Suprapubic skin (tissue), 4 donors: ENCODE measurements at places on chromosomes 13 and 19. TPM values are rescaled to one million over a fixed set of nuclear protein-coding genes. Genes with fewer than 3 reads are reported as not detected.

GRCh38 chr13:39512687-39513086 lies 90.3 kb downstream of the LHFPL6 start:
- no peak overlapping the region for H3K27ac ChIP-seq
- no peak overlapping the region for H3K4me3 ChIP-seq

DNA sequence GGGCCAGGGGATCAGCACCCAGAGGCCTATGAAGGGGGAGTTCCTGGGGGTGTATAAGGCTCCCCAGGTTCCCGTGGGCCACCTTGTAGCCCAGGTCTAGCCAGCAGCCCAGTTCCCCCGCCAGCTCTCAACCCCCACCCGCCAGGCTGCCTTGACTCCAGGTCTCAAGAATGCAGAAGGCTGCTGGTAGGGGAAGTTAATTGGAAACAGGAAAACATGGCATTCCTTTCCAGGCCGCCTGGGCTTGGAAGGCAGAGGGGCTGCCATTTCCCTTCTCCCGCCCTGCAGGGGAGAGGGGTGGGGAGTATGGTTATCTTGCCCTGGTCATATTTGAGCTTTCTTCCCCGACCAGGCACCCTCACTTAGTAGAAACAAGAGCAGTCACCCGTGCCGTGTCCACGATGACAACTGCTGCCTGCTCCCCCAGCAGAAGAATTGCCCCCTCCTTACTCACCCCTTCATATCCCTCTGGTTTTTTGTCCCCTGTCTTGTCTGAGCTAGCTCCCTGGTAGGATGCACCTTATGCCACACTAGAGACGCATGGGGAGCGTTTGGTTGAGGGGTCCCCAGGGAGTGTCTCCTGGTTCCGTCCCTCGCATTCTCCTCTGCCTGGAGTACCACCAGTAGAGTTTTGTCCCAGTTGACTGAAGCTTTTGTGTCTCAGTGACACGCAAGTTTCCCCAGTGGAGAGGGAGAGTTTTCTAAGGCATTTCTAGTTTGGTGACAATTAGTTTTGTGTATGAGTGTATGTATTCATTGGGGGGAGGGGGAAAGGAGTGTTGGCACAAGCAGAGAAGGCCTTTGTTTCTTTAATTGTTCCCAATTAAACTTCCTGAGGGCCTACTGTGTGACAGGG lies 4.5 kb downstream of the BICRA start:
- peak overlapping the region; percentile 7 for H3K4me3 ChIP-seq
- H3K27ac ChIP-seq = peak overlapping the region; percentile 70
- no peaks in the 10 kb centered on the region for H3K27me3 ChIP-seq
- DNase-seq = no peak

- H3K4me1 ChIP-seq = peaks cover 80% of the 10 kb centered on the region
- H3K4me3 ChIP-seq = peak overlapping the region; percentile 84
- DNase-seq = no peak
- H3K27me3 ChIP-seq = no peaks in the 10 kb centered on the region
Observed at GRCh38 chr19:19406878-19407632, 1.6 kb downstream of the GATAD2A start.

DNA sequence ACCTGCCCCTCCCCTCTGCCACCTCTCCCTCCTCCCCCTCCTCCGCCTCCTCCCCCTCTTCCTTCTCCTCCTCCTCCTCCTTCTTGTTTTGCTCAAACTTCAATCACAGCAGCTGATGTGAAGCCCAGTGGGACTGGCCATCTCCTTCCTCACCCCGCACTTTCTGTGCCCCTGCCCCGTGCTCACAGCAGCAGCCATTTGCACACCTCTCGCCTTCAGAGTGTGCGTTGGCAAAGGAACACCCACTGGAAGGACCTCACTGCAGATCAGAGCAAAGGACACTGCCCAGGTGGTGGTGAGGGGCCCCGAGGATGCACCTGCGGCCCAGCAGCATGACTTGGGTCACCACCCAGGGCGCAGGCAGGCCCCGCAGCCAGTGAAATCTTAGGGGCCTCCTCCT lies 98.8 kb downstream of the SOX1 start:
- DNase-seq = no peak
- no peaks in the 10 kb centered on the region for H3K4me1 ChIP-seq
- H3K27ac ChIP-seq = no peak overlapping the region
- H3K27me3 ChIP-seq = peaks cover 26% of the 10 kb centered on the region
- no peaks in the 10 kb centered on the region for H3K36me3 ChIP-seq

DNA sequence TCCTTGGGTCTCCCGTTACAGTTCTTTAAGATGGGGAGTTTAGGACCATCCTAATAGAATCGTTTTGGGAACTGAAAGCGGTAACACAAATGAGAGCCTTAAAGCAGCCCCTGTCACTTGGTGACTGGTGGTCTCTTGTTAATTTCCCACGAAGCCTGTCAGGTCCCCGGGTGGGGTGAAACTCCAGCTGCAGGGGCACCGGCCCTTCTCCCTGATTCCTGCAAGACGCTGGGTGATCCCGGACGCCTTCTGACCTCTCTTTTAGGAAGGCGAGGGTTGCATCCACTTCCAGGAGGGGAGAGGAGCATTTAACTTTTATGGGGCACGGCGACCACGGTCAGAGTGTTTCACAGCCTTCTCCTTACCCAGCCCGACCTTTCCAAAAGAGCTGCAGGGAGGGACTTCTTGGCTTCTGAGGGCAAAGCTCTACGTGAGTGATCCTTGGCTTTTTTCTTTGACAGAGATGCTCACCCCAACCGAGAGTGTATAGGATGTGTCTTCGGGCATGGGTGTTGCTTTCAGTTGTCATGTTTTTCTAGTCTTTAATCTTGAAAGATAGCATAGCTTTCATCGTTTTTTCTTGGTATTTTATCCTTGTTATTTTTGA lies 688 bp downstream of the ZNF225 start:
- H3K27ac ChIP-seq = peak overlapping the region; percentile 39
- peaks cover 20% of the 10 kb centered on the region for H3K4me1 ChIP-seq
- peaks cover 26% of the 10 kb centered on the region for H3K36me3 ChIP-seq
- no peaks in the 10 kb centered on the region for H3K27me3 ChIP-seq
- H3K4me3 ChIP-seq = peak overlapping the region; percentile 71

DNA sequence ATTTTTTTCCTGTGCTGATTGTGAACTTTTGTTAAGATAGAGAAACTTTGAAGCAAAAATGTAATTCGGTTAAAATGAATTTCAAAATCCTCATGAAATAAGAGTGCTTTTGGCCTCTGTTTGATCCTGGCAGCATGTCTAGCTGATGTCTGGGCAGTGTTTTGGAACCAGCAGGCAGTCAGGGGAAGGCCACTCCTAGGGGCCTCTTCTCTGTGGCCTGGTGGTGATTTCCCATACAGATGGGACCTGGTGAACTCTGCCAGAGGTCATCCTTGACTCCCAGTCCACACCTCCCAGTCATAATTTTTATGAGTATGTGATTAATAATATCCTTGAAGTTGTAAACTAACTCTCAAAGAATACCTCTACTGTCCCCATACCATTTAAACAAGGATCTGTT lies 226.6 kb downstream of the PCCA start:
- no peak overlapping the region for H3K27ac ChIP-seq
- no peak overlapping the region for H3K4me3 ChIP-seq
- H3K36me3 ChIP-seq = peaks cover 3% of the 10 kb centered on the region

DNA sequence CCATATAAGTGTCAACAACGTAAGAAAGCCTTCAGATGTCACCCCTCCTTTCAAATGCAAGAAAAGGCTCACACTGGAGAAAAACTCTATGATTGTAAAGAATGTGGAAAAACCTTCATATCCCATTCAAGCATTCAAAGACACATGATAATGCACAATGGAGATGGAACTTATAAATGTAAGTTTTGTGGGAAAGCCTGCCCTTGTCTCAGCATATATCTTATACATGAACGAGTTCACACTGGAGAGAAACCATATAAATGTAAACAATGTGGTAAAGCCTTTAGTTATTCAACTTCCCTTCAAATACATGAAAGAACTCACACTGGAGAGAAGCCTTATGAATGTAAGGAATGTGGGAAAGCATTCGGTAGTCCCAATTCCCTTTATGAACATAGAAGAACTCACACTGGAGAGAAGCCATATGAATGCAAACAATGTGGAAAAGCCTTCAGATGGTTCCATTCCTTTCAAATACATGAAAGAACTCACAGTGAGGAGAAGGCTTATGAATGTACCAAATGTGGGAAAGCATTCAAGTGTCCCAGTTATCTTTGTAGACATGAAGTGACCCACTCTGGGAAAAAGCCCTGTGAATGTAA lies 11.1 kb downstream of the ZNF844 start:
- no peak for DNase-seq
- no peaks in the 10 kb centered on the region for H3K4me1 ChIP-seq
- H3K27ac ChIP-seq = no peak overlapping the region
- peaks cover 49% of the 10 kb centered on the region for H3K36me3 ChIP-seq

DNA sequence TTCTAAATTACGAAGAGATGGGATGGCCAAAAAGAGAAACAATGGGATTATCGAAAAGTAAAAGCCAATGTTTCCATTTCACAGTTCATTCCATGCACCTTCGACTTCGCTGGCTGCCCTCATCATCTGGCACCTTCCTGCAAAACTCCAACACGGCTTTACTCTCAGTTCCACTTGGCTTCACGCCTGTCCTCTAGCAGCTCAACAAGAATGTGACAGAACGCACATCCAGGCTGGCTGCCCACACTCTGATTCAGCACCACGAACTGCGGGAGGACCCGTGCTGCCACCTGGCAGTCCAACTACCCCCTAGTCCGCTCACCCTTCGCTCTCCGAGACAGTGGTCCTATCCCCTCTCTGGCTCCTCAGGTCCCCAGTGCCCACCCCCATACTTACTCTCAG lies 11.7 kb downstream of the ATP7B start:
- no peak overlapping the region for H3K4me3 ChIP-seq
- no peaks in the 10 kb centered on the region for H3K27me3 ChIP-seq
- H3K4me1 ChIP-seq = peaks cover 23% of the 10 kb centered on the region
- no peak overlapping the region for H3K27ac ChIP-seq
- no peaks in the 10 kb centered on the region for H3K36me3 ChIP-seq
- no peak for DNase-seq

- no peak for DNase-seq
- H3K4me1 ChIP-seq = peaks cover 46% of the 10 kb centered on the region
- no peak overlapping the region for H3K4me3 ChIP-seq
- H3K27me3 ChIP-seq = peaks cover 58% of the 10 kb centered on the region
Observed at GRCh38 chr19:1457031-1457739, 7.3 kb downstream of the APC2 start.

DNA sequence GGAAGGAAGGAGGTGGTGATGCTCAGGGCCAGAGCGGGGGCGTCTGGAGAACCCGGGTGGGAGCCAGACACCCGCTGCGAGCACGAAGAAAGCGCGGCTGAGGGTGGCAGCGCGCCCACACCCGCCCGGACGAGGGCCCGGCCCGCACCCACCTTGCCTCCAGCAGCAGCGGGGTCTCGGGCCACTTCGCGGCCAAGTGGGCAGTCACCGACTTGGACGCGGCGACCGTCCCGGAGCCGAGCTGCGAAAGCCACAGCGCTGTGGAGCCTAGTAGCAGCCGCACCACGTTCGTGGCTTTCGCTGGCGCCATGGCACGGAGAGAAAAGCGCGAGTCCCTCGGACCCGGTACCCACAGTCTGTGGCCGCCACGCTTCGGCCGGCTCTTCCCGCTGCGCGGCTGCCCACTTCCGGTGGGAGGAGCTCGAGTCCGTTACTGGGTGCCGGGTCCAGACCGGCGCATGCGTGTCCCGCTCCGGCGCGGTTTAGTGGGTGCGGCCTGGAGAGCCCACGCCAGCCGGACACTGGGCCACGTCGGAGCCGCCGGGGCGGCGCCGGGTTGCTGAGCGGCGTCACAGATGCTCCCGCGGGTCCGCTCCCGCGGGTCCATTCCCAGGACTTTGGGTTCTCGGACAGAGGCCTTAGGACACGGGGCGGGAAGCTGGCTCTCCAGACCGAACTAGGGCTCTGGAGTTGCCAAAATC lies at the start of gene UGGT2:
TSS of gene UGGT2 (minus strand) at position 399 of the 701 bp plus-strand sequence. CDS start at position 310, 89 bp downstream.
- H3K27me3 ChIP-seq = no peaks in the 10 kb centered on the region
- H3K4me3 ChIP-seq = peak within 1 kb of the TSS; percentile 91
- no peaks in the 10 kb centered on the region for H3K36me3 ChIP-seq
- peak; percentile 96 for DNase-seq
- H3K4me1 ChIP-seq = no peaks in the 10 kb centered on the region

DNA sequence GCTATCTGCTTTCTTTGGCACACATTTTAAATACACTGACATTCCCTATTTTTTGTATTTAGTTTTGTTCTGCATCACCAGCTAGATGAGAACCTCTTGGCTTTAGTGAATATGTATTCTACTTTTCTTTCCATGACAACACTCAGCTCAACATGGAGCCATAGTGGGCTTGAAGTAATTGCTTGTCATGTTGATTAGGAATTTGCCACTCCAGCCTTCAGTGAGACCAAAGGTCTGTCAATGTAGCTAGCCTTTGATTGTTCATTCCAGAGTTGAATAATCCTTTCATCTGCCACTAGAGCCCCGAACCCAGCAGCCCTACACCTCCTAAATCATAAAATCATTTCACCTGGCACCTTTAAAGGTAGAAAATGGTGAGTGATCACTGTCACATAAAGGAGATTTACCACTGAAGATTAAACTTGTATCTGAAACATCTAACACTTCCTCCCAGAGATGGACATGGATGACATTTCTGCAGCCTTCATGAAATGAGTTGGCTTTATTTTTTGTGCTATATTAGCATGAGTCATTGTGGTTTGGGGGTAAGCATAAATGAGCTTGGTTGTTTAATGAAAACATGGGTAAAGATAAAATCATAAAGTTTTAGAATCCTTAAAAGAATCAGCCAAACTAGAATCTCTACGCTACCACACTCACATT lies 29.2 kb upstream of the GARRE1 start:
- no peak overlapping the region for H3K27ac ChIP-seq

GRCh38 chr19:40513741-40514315 lies 47.0 kb downstream of the SPTBN4 start:
- H3K27ac ChIP-seq = no peak overlapping the region
- H3K27me3 ChIP-seq = peaks cover 32% of the 10 kb centered on the region
- peaks cover 10% of the 10 kb centered on the region for H3K4me1 ChIP-seq
- H3K4me3 ChIP-seq = no peak overlapping the region

DNA sequence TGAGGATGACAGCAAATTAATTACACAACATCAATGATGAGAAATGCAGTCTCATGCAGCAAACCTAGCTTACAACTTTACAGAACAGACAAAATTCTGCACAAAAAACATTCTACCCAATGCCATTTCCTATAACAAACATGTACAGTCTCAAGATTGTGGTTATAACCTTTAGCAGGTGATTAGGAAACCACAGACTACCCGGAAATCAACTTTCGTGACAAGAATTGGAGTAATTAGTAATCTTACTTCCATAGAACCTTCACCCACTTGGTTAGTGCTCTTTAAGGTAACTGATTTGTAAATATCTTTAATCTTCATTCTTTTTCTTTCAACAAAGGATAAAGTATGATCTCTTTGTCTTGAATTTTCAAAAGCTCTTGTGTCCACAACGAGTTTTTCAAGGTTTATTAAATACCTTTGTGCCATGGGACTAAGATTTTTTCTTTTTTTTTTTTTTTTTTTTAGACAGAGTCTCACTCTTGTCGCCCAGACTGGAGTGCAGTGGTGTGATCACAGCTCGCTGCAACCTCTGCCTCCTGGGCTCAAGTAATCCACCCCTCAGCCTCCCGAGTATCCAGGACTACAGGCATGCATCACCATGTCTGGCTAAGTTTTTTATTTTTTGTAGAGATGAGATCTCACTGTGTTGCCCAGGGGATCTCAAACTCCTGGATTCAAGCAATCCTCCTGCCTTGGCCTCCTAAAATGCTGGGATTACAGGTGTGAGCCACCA lies 78.8 kb downstream of the MAP4K1 start:
- no peaks in the 10 kb centered on the region for H3K36me3 ChIP-seq
- no peak overlapping the region for H3K27ac ChIP-seq
- H3K4me3 ChIP-seq = no peak overlapping the region
- H3K27me3 ChIP-seq = no peaks in the 10 kb centered on the region

TEX29 gene
- total RNA-seq = not detected

IZUMO1 gene
- not detected for total RNA-seq

PTPRH gene
- 0.34 TPM for total RNA-seq

SOHLH2 gene
- not detected for total RNA-seq

ARRDC5 gene
- not detected for total RNA-seq

PABPC3 gene
- total RNA-seq = not detected

SIGLEC14 gene
- total RNA-seq = 0.36 TPM

SHANK1 gene
- total RNA-seq = 6.6 TPM

ZNF296 gene
- 4.3 TPM for total RNA-seq

C19orf85 gene
- not detected for total RNA-seq

ZNF470 gene
- total RNA-seq = 3.4 TPM

MAP4K1 gene
- total RNA-seq = 2.5 TPM
